Ovary (tissue), 10 donors: ENCODE measurements at places on chromosomes 3 and 15.
A peak's percentile ranks its signal among the peaks of the same experiment; 100 is the strongest.

- DNase-seq, result no peak
Measured at GRCh38 chr3:12280357-12280806, 8.5 kb upstream of the PPARG start.

- DNase-seq, result no peak
Measured at GRCh38 chr3:183812761-183813445, 12.5 kb downstream of the MAP6D1 start.

DNA sequence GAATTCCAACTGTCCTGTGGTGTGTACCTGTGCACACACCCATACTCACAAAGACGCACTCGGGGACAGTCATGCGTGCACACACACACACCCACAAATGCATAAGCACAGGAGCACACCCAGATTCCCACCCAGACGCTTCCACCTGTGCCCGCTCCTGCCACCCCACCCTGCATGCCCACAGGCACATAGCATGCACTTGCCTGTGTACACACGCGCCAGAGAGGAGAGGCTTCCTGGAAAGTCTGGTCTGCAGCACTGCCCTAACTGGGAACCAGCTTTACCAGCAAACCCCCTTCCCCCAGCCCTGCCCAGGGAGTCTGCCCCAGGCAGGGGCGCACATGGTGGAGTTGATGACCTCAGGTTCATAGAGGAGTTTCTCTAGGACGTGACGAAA is 246.2 kb downstream of the UACA start:
- no peak for DNase-seq

- DNase-seq, result no peak
Measured at GRCh38 chr3:6518709-6519345, 342.1 kb upstream of the GRM7 start.

GRCh38 chr3:153927107-153927506 is 194.1 kb upstream of the ARHGEF26 start:
- no peak for DNase-seq

- no peak for DNase-seq
Measured at GRCh38 chr3:171255236-171255806, 204.9 kb downstream of the TNIK start.

GRCh38 chr3:150110097-150110496 is 139.4 kb upstream of the PFN2 start:
- no peak for DNase-seq

- no peak for DNase-seq
Measured at GRCh38 chr3:135199137-135199536, 404.1 kb downstream of the EPHB1 start.

GRCh38 chr15:90557186-90558084 is 27.7 kb downstream of the CRTC3 start:
- DNase-seq, result peak; percentile 88

GRCh38 chr3:168598250-168598649 is 502.5 kb upstream of the GOLIM4 start:
- DNase-seq, result no peak

- DNase-seq, result no peak
Measured at GRCh38 chr3:87674397-87675161, 384.2 kb downstream of the CGGBP1 start.

DNA sequence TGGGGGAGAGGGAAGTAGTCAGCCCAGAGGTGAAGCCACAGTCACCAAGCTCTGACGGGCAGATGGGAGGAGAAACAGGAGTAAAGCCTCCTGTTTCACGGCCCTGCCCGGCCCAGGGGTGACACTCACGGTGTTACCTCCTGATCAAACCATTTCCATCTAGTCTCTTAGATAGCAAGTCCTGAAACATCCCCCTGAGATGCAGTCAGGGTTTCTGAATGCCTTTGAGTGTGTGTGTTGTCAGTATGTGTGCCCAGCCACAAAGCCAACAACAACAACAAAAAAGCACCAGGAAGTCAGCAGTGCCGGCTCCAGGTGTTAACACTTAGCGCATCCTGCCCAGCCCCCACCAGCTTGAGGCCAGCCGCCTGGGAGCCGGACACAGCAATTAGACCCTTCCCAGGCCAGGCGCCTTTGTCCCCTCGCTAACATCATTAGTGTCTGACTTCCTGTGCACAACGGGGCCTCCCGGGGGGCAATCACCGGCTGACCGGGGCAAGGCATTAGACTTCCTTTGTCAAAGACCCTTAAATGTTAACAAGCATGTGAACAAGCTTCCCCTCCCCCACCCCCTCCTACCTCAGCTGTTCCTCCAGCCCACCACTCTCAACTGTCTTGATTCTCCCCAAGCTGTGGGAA is 34.5 kb downstream of the IL17RD start:
- DNase-seq, result peak; percentile 43

GRCh38 chr3:74613521-74614106 is 845 bp downstream of the CNTN3 start:
- no peak for DNase-seq

DNA sequence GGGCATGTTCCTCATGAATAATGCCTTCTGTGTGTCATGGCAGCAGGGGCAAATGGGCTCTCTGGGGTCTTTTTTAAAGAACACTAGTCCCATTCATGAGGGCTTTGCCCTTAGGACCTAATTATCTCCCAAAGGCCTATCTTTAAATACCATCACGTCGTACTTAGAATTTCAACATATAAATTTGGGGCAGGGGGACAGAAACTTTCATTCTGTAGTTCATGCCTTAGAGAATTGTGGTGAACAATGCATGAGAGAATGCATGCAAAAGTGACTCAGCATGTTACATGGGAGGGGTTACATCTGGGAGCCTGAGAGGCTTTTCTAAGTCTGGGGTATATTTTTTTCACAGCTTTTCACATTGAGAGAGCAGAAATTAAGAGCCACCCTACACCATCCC is 208.5 kb upstream of the ROPN1 start:
- DNase-seq, result no peak

- DNase-seq, result no peak
Measured at GRCh38 chr15:27428151-27428550, 457.2 kb downstream of the GABRG3 start.

DNA sequence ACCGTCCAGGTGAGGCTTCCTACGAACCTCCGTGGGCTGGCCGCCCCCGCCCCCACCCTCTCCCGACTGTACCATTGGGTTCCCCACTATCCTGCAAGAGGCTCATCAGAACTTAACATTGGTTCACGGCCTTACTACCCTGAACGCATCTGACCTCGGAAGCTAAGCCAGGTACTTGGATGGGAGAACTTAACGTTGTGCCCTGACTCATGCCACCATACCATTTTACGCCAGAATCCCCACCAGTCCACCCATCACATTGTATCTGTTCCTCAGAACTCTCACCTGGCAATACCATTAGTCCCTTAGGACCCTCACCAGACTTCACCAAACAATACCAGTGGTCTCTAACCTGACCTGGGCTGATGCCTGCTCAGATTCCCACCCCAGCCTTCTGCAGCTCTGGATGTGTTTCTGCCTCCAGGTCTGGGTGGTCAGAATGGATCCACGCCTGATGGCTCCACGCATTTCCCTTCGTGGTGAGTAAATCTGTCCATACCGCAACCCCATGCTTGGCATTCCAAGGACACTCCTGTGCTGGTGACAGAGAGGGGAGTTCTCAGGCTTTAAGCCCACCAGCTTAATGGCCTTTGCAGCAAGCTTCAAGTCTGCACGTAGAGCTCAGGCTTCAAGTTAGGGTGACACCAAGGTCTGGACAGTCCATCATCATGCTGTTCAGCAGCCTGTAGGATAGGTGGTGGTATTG is 562 bp downstream of the TCTA start:
- DNase-seq, result no peak

DNA sequence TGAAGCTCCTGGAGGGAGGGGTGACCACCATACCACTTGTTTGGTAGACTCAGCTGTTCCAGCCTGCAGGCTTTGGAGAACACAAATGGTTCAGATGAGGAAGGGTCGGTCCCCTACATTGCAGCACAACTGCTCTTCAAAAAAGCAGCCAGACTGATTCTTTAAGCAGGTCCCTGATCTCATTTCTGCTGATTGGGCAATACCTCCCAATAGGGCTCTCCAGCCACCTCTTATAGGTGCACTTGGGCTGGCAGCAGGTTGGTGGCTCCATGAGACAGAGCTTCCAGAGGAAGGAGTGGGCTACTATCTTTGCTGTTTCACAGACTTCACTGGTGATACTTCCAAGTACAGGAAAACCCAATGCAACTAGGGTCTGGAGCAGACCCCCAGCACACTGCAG is 65.9 kb upstream of the PEX5L start:
- no peak for DNase-seq

- DNase-seq, result no peak
Measured at GRCh38 chr3:58792921-58793451, 126.4 kb upstream of the FAM3D start.

GRCh38 chr3:127817406-127817841 is 4.9 kb downstream of the MGLL start:
- DNase-seq, result no peak

GRCh38 chr15:44394062-44394461 is 33.4 kb upstream of the CTDSPL2 start:
- DNase-seq, result no peak

- DNase-seq, result no peak
Measured at GRCh38 chr3:188197388-188197847, 43.5 kb downstream of the LPP start.

DNA sequence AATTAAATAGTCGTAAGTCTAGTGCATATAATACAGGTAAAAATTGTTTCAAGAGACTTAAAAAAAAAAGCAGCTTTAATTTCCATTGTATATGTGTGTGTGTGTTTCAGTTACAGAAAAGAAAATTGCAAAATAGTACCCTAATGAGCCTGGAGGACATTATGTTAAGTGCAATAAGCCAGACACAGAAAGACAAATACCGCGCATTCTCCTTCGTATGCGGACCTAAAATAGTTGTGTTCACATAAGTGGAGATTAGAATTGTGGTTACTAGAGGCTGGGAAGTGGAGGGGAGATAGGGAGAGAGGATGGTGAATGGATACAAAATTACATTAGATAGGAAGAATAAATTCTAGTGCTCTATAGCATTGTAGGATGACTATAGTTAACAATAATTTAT is 3.6 kb downstream of the MESD start:
- no peak for DNase-seq

GRCh38 chr3:133490468-133491351 is 82.8 kb upstream of the CDV3 start:
- DNase-seq, result no peak

- DNase-seq, result no peak
Measured at GRCh38 chr3:34145796-34146195, 347.4 kb downstream of the PDCD6IP start.

DNA sequence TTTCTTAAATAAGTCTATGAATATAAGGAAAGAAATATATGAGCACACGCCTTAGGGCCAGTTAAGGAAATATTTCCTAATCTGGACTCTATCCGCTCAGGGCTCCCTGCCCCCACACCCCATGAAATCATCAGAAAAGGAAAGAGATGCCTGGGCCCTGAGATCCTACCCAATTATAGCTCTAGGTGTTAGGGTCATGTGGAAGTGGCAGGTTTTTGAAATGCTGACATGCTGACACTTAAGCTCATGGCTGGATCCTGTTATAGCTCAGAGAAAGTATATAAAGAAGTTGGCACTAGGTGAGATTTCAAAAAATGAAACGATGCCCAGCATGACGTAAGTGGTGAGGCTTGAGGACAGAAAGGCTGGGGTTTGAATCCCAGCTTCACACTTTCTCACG is 43.5 kb upstream of the AKAP13 start:
- DNase-seq, result no peak

GRCh38 chr15:61621146-61621545 is 392.0 kb upstream of the RORA start:
- no peak for DNase-seq

DNA sequence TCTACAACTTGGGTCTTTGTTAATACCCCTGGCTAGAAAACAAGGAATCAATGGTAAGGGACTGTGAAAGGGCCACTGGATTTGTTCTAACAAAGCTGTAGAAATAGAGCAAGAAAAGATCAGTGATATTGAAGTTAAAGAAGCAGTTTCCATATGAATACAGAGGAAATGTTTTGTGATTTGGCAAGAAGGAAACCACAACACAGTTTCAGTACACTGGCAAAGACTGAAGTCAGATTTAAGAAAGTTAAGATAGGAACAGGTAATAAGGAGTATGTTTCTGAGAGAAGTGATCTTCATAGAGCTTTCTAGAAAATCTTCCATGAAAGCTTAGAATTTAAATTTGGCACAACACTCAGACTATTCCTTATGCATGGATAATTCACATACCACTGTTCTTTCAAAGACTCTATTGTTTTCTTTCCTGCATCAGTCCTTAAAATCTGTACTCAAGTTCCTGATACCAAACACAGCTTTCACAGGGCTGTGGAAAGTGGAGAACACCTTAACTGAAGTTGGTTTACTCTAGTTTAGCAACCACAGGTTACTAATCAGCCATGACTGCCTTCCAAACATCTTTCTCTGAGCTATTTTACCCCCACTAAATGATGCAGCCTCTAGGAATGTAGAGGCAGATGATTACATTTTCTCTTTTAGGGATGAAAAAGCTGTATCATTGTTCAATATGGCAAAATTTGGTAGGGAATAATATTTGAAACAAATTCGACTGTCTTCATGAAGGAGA is 32.4 kb upstream of the ALCAM start:
- DNase-seq, result no peak

DNA sequence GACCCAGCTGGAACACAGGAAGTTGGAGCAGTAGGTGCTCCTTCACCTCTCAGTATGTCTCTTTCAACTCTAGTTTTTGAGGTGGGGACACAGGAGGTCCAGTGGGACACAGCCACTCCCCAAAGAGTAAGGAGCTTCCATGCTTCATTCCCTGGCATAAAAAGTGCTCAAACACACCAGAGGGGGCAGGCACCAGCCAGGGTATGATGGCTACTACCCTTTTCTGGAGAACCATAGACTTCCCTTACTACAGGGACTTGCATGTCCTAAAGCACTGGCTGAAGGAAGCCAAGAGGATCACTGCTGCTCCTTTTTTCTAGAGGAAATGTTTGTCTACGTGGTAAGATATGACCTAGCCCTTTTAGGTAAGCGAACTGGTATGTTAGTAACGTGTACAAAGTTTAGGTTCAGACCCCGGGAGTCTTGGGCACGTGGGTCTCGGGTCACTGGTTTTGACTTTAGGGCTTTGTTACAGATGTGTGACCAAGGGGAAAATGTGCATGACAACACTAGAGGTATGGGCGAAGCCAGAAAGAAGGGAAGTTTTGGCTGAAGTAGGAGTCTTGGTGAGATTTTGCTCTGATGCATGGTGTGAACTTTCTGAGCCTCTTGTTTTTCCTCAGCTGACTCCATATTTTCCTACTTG is 11.9 kb downstream of the IL17RB start:
- no peak for DNase-seq

GRCh38 chr15:90463381-90463780 is 66.3 kb upstream of the CRTC3 start:
- no peak for DNase-seq

DNA sequence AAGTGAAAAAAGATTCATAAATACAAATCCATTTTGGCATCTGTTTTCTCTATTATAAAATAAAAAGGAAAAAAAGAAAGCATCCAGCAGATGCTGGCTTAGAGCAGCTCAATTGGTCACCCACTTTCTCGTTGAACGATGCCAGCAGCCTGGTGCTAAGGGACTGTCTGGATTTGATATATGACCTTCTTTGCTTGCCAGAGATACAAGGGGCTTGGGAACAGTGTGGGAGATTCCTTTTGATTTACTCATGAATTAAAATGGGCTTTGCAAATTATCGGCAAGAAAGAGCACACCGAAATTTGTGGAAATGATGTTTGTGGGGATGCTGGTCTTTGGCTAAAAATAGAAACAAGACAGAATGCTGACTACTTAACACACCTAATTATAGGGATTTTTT is 210.3 kb upstream of the STT3B start:
- DNase-seq, result no peak

- DNase-seq, result no peak
Measured at GRCh38 chr3:108021533-108021932, 69.3 kb downstream of the CD47 start.
